ENCODE measurements at places on chromosomes 1 and 21. TPM values are rescaled to one million over a fixed set of nuclear protein-coding genes. Genes with fewer than 3 reads are reported as not detected.

GRCh38 chr1:42759114-42759513 lies 7.7 kb downstream of the P3H1 start:
- H3K36me3 ChIP-seq = peaks cover 82% of the 10 kb centered on the region
- no peak overlapping the region for H3K4me3 ChIP-seq
- no peak for DNase-seq
- no peaks in the 10 kb centered on the region for H3K27me3 ChIP-seq
- H3K27ac ChIP-seq = no peak overlapping the region
- H3K4me1 ChIP-seq = no peaks in the 10 kb centered on the region

REN gene
- total RNA-seq = not detected

GRCh38 chr1:68442822-68443556 lies 6.8 kb downstream of the RPE65 start:
- H3K36me3 ChIP-seq = no peaks in the 10 kb centered on the region
- no peaks in the 10 kb centered on the region for H3K4me1 ChIP-seq
- peak; percentile 33 for DNase-seq
- H3K27ac ChIP-seq = no peak overlapping the region
- H3K4me3 ChIP-seq = no peak overlapping the region

GRCh38 chr21:38936240-38936639 lies 130.5 kb downstream of the ETS2 start:
- no peak overlapping the region for H3K4me3 ChIP-seq
- H3K36me3 ChIP-seq = no peaks in the 10 kb centered on the region
- H3K27me3 ChIP-seq = no peaks in the 10 kb centered on the region
- peaks cover 6% of the 10 kb centered on the region for H3K4me1 ChIP-seq
- no peak overlapping the region for H3K27ac ChIP-seq

DNA sequence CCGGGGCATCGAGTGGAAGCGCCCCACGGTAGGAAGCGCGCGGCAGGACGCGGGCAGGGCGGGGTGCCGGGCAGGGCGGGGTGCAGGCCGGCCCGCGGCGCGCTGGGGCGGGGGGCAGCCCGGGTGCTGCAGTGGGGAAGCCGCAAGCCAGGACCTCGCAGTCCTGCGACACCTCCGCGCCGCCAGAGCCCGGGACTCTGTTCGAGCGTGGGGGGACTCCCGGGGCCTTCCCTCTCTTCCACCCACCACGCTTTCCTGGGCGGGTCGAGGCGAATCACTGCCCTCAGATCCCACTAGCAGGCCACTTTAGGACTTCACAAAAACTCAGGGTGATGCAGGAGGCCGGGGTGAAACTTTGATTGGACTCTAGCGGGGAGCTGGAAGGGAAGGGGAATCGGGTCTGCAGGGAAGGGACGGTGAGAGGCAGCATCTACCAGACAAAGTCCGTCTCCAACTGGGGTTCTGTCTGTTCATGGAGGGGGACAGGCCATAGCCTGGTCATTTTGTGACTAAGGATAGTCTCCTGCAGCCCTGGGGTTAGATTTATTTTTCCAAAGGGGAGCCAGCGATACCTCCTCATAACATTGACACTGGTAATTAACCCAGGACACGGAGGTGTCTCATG lies 623 bp downstream of the CAPN2 start:
- DNase-seq = peak; percentile 48
- peak overlapping the region; percentile 98 for H3K4me3 ChIP-seq
- H3K4me1 ChIP-seq = peaks cover 70% of the 10 kb centered on the region

DNA sequence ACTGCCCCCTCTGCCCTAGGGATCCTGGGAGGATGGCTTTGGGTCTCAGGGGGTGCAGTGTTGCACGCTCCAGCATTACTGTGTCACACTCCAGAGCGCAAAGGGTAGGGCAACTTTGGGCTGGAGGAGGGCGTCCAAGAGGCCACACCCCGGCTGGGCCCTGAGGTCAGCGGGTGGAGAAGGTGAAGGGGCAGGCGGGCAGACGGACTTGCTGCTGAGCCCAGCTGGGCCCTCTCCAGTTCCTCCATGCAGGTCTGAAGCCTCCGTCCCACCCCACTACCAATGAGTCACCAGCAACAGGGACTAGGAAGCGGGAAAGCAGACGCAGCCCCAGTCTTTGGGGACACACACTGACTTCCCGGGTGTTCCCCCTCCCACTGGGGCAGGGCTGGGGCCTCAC lies 116.0 kb downstream of the CASZ1 start:
- H3K4me1 ChIP-seq = no peaks in the 10 kb centered on the region
- no peak overlapping the region for H3K4me3 ChIP-seq
- H3K36me3 ChIP-seq = no peaks in the 10 kb centered on the region
- no peak for DNase-seq
- no peak overlapping the region for H3K27ac ChIP-seq

DNA sequence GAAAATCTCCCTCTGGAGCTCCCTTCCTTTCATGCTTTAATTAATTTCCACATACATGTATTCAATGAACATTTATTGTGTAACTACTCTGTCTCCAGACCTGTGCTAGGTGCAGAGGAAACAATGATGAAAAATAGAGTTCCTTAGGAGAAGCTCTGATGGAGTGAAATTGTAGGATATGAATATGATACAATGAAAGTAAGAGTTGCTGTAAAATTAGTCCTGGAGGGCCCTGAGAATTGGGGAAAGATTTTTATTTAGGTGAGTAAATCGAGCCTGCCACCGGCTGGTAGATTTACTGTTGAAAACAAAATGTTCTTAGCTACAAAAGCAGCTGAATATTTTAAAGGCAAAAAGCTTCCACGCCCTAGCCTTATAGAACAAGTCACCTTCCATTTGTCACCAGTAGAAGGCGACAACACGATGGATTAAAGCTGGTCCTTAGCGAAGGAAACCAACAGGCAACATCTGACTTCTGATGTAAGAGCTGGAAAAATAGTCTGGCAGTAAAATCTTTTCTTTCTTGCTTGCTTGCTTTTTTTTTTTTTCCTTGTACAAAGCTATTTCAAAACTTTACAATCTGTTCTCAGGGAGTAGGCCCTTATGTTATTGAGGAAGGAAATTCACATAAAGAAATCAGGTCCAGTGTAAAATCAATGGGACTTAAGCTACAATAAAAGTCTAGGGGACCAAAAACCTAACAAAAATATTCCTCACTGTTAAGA lies 82.0 kb upstream of the ROR1 start:
- 0 out of 2 replicates have a peak overlapping the region, but pooled peaks have one; percentile 22 for H3K27ac ChIP-seq
- H3K27me3 ChIP-seq = no peaks in the 10 kb centered on the region
- DNase-seq = peak; percentile 65
- H3K36me3 ChIP-seq = no peaks in the 10 kb centered on the region
- H3K4me1 ChIP-seq = peaks cover 10% of the 10 kb centered on the region
- no peak overlapping the region for H3K4me3 ChIP-seq

GRCh38 chr1:237042526-237042891 lies 525 bp downstream of the RYR2 start:
- peaks cover 35% of the 10 kb centered on the region for H3K27me3 ChIP-seq
- no peak for DNase-seq
- no peak overlapping the region for H3K27ac ChIP-seq
- no peaks in the 10 kb centered on the region for H3K4me1 ChIP-seq
- H3K4me3 ChIP-seq = no peak overlapping the region

Data from SJSA1 (cell line).